ENCODE measurements at places on chromosomes 4 and X.
A peak's percentile ranks its signal among the peaks of the same experiment; 100 is the strongest.

DNA sequence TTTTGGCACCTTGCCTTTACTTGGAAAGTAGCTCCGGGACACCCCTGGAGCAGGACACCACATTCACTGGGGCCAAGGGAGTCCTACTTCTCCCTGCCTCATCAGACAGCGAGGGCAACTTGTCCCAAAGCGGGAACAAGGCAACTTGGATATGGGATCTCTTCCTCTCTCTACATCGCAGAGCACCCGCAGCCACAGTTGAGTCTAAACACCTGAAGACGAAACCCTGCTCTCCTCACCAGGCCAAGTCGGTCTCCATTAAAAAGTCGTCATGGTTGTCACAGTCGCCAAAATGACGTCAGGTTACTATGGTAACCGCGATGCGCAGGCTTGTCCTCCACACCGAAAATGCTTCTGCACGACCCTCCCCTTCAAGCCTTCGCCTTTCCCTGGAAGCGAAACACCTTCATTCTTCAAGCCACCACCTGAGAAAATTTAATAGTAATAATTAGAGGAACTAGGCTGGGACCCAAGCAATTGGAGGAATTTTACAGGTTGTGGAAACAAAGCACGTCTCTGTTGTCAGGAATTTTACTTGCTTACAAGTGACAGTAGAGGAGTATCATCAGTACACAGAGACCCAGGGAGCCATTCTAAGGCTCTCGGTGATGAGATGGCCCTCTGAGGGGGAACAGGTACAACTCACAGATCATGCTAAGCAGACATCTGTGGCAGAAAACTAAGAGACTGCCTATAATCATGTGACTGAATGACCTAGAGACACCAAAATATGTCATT lies 30.5 kb upstream of the TCEAL4 start:
- DNase-seq: peak; percentile 62

- DNase-seq: no peak
Measured at GRCh38 chrX:112846187-112846586, 5.6 kb upstream of the AMOT start.

- peak; percentile 76 for DNase-seq
Measured at GRCh38 chrX:42524379-42524778, 253.6 kb downstream of the PPP1R2C start.

DNA sequence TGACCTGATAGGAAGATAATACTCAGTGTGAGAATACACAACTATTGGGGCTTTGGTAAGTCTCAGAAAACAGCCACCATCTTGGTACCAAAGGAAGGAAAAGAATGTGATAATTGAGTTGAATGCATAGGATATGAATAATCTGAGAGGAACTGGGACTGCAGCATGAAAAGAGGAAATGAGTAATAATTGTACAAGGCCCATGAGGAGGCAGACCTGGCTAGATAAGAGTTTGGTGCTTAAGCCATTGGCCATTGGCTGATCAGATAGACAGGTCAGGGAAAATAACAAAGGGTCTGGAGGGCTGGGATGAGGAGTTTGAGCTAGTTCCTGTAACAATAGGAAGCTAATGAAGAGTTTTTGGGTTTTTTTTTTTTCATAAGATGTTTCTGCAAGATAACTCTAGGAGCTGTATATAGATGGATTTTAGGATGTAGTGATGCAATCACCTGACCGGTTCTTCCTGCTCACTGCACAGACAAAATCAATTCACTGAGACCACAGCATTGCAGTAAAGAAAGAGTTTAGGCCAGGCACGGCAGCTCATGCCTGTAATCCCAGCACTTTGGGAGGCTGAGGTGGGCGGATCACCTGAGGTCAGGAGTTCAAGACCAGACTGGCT lies 5.3 kb upstream of the TRMT2B start:
- DNase-seq: peak; percentile 76

DNA sequence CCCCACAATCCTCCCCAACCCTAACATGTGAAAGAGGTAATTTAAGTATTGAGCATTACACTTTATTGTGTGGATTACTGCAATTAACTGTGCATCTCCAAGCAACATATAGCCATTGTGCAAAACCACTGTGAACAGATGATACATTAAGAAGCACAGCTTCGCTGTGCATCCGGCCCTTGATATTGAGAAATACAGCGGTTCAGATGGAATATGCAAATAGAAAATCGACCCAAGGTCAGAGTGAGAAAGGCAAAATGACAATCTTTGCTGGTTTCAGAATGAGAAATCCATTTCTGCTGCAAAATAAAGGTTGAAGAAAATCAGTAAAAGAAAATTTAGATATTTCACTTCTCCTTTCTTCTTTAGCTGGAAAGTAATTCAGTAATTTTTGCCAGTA lies 805.9 kb upstream of the GRID2 start:
- DNase-seq: no peak

DNA sequence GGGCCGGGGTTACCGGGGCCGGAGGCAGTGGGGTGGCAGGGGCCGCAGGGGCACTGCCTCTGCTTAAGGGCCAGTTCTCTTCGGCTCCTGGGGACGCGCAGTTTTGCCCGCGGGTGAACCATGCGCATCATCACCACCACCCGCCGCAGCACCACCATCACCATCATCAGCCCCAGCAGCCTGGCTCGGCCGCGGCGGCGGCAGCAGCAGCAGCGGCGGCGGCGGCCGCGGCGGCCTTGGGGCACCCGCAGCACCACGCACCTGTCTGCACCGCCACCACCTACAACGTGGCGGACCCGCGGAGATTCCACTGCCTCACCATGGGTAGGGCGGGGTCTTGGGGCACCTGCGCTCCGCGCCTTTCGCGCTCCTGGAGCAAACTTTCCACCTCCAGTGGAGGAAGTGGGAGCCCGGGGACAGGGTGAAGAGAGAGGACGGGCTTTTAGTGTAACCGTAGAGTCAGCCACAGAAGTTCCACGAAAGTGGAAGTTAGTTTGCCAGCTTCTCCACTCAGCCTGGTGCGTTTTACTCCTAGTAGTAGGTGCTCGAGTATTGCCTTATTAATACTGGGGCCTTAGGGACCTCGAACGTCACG lies 729 bp downstream of the GSX2 start:
- DNase-seq: no peak

GRCh38 chrX:40169193-40170101 lies 71.7 kb upstream of the BCOR start:
- peak; percentile 73 for DNase-seq

DNA sequence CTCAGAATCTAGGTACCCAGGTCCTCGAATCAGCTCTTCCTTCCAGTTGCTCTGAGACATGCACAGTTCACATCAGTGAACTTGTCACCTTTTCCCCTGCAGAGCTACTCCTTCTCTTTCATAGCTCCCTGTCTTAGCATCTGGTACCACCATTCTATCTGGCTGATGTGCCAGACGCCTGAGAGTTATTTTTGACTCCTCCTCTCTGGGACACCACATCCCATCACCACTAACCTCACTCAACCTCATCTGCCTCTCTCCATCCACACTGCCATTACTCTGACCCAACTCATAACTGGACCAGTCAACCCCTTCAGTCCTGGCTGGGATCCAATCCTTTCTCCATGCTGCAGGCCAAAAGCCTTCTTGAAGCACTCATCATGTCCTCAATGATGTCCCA lies 44.5 kb downstream of the SLC2A9 start:
- no peak for DNase-seq

GRCh38 chr4:171813526-171814250 lies 484 bp downstream of the GALNTL6 start:
- peak; percentile 30 for DNase-seq

- peak; percentile 78 for DNase-seq
Measured at GRCh38 chrX:136909119-136909705, 28.7 kb upstream of the RBMX start.

GRCh38 chr4:75834095-75834771 lies 68.0 kb downstream of the PPEF2 start:
- DNase-seq: no peak

- DNase-seq: no peak
Measured at GRCh38 chrX:66050140-66050569, 10.3 kb upstream of the VSIG4 start.

DNA sequence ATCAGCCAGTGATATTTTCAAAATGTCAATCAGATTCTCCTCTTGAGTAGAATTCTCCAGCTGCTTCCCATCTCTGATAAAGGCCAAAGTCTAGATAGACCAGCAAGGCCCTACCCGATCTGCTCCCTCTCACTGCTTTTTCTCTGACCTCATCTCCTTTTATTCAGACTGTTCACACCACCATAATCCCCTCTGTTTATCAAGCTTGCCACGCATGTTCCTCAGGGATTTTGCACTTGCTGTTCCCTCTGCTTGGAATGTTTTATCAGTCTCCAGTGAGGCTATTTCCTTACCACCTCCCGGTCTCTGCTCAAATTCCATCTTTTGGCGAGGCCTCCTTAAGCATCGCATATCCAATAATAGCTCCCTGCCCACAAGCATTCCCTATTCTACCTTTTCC lies 20.1 kb downstream of the NOCT start:
- DNase-seq: peak; percentile 38

GRCh38 chrX:98289726-98290125 lies 1406.0 kb downstream of the RPA4 start:
- DNase-seq: no peak

- DNase-seq: no peak
Measured at GRCh38 chrX:24485976-24486680, 21.0 kb downstream of the PDK3 start.

DNA sequence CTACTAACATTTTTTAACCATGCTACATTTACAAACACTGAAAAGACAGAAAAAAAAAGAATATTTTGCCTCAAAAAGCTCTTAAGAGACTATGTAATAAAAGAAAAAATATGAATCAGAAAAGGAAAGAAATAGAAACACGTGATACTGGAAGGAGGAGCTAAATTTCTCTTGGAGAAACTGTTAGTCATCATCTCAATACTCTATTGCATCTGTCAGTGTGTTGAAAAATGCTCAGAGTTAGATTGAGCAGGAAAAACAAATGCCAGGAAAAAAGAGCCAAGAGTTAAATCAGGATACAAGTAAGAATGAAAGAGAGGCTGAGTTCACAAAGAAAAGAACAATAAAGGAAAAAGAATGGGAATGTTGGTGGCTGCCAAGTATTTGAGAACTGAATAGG lies 2.6 kb downstream of the RAB28 start:
- peak; percentile 56 for DNase-seq

GRCh38 chr4:81377191-81377590 lies 94.5 kb downstream of the RASGEF1B start:
- DNase-seq: no peak

GRCh38 chrX:118633530-118633929 lies 93.9 kb upstream of the IL13RA1 start:
- no peak for DNase-seq

GRCh38 chr4:128803783-128804182 lies 5.7 kb upstream of the JADE1 start:
- no peak for DNase-seq

DNA sequence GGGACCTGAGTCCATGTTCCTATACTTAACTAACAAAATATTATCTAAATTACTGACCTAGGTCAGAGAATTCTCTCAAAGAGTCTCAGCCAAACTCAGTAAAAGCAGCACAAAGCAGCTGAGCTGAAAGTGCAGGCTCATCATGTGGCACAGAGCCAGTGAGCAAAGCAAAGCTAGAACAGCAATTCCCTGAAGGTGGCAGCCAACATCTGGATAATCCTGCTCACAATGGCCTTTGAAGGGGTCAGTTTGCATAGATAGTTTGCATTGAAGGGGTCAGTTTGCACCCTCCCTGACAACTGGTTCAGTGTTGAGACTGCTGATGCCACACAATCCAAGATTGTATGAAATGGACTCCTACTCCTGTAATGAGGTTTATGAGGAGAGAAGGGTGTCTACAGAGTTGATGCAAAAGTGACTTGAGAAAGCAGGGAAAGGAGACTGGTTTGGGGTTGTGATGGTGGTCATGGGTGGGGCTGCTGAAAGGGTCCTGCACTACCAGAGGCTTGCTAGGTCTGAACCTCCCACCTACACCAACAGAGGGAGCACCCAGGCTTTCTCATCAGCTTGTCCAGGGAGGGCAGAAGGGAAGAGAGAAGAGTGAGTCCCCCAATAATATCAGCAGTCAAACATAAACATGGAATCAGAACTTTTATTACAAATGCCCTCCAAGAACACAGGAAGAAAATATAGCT lies 39.7 kb downstream of the TRIM61 start:
- DNase-seq: peak; percentile 15

- peak; percentile 53 for DNase-seq
Measured at GRCh38 chr4:118751629-118752323, 66.6 kb downstream of the METTL14 start.

DNA sequence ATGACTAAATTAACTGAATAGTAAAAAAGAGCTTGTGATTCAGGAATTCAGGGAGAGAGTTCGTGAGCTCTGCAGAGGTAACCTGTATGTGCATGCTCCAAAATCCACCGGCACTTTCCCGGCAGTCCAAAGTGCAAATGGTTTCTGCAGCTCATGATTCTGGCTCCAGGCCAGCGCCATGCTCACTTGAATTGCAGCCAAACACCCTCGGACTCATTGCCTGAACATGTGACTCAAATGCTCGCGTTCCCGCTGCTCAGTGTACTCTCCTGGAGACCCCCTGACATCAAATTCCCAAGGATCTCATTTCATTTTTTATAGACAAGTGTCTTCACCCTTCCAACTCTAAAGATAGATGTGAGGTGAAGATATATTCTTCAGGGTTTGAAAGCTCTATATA lies 44.1 kb upstream of the SH3RF1 start:
- DNase-seq: peak; percentile 76

GRCh38 chr4:19944806-19945205 lies 306.9 kb upstream of the SLIT2 start:
- DNase-seq: no peak

GRCh38 chr4:16516796-16517439 lies 290.6 kb upstream of the TAPT1 start:
- peak; percentile 70 for DNase-seq

DNA sequence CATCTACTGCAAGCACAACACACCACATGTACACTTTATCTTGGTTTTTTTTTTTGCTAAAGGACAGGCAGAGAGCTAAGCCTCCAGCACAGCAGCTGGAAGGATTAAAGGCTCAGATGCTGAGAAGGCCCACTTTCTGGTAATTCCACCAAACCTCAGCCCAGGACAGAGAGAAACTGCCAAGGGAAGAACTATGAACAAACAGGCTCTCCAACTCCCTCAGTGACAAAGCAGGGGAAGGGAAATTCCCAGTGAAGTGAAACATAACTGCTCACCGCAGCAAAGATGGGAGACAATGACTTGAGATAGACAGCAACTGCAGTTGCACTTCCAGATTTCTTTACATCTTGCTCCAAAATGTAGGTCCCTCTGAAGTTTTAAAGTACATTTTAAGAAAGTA lies 4.8 kb downstream of the PROM1 start:
- no peak for DNase-seq

GRCh38 chrX:149962859-149963757 lies 24.8 kb upstream of the EOLA2 start:
- peak; percentile 74 for DNase-seq

DNA sequence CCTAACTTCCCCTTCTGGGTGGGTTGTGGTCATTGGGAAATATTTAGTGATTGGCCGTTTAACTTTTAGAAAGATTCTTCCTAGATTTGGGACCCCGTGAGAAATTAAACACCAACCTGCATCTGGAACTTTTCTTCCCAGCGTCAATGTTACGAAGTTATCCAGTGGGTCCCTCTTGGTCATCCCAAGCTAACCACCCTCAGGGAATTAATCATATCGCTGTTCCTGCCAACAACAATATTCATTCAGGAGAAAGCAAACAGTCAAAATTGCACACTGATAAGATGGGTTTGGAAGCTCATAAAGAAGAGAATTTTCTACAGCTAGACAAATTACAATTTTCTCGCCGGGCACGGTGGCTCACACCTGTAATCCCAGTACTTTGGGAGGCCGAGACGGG lies 121.2 kb upstream of the STX18 start:
- peak; percentile 83 for DNase-seq
